ENCODE measurements at places on chromosomes 4 and X.

DNA sequence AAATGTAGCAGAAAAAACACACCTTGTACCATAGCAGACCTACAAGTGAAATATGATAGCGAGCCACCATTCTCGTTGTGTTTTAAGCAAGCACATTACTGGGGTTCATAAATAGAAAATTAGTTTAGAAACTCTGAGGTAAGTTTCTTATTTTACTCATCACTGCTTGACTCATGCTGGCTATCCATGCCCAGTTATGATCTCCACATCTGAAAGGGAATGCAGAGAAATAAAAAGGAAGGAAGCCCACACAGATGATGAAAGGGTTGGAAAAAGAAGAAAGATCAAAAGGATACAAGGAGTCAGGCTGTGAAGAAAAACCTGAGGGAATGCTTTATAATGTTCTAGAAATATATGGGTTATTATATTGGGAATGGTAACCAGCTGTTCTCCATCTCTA, 54.5 kb downstream of the CAMK2D start:
- DNase-seq: no peak

DNA sequence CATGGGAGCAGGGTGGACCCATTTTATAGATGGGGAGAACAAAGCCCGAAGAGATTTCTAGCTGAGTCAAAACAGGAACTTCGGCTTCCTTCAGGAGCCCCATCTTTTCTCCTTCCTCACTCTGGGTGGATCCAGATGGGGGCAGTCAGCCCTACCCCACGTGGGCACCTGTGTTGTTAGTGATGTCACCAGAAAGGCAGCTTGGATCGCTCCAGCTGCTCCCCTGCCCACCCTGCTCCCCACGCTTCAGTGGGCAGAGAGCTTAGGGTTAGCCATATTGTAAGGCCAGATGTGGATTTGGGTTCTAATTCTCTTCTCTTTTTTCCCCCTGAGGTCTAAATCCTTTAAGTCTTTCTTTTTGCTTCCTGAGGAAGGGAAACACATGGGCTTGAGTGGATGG, 132.3 kb upstream of the PJA1 start:
- DNase-seq: no peak

DNA sequence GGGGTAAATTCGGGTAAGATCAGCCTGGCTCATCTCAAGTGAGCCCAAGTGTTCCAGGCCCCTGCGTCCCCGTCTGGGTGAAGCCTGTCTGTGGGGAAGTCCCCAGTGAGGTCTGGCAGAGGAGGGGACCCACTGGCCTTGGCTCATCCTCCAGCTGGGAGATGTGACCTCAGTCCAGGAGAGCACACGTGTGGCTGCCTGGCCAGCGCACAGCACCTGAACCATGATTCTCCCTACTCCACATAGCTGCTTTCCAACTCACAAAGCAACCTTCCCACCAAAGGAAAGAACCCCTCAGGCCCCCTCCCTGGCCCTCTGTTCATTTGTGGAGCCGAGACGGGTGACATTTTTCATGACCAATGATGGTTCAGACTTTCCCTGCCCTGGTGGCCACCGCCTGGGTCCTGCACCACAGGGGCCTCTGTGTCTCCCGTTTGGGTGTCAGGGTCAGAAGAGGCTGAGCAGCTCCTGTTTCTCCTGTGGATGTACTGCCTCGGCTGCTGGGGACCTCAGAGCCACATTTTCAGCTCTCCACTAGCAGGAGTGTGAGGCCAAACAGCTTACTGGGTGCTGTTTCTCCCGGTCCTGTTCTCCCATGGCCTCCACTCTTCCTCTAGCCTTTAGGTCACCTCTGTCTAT, 111.4 kb downstream of the CPZ start:
- no peak for DNase-seq

GRCh38 chr4:139899346-139899745, 233.7 kb downstream of the MGST2 start:
- DNase-seq: no peak

GRCh38 chr4:84924434-84924833, 42.1 kb downstream of the WDFY3 start:
- no peak for DNase-seq

DNA sequence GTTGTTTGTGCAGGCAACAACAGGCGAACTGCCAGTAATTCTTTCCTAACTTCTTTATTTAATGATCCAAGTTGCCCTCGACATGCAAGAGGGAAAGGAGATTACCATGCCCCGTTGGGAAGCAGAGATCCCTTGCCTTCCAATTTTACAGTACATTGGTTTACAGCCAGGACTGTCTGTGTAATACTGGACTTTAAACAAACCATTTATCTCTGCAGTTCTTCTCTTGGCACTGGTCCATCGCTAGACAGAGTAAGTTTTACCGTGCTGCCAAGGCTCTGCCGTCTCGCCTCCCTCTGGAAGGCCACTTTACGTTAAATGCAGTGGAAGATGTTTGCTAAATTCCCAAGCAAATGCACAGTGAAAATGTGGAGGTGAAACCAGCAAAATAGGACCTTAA, 660.3 kb upstream of the PRKX start:
- no peak for DNase-seq

- no peak for DNase-seq
These were observed 56.5 kb upstream of the PGM2 start for GRCh38 chr4:37770016-37770415.

DNA sequence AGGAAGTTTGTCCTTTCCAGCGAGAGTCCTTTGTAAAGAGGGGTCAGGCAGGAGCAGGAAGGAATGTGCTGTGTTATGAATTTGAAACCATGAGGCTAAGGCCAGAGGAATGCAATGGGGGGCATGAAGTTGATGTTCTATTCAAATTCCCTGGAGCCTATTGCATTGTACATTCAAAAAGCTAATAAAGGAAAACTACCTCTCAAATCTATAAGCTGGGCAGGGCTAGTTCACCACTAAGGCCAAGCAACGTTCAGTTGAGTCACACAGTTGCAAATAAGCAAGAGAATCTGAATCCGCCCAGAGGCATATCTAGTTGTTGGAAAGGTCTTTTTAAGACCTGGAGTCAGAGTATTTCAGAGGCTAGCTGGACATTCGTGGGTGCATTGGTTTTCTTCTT, 148.3 kb downstream of the DCTD start:
- DNase-seq: no peak

DNA sequence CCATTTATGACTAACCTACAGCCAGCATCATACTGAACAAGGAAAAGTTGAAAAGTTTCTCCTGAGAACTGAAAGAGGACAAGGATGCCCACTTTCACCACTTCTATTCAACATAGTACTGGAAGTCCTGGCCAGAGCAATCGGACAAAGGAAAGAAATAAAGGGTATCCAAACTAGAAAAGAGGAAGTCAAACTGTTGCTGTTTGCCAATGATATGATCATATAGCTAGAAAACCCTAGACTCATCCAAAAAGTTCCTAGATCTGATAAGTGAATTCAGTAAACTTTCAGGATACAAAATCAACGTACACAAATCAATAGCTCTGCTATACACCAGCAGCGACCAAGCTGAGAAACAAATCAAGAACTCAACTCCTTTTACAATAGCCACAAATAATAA, 64.5 kb downstream of the CENPC start:
- DNase-seq: no peak

- DNase-seq: no peak
These were observed 254.4 kb downstream of the NPFFR2 start for GRCh38 chr4:72286185-72286584.

DNA sequence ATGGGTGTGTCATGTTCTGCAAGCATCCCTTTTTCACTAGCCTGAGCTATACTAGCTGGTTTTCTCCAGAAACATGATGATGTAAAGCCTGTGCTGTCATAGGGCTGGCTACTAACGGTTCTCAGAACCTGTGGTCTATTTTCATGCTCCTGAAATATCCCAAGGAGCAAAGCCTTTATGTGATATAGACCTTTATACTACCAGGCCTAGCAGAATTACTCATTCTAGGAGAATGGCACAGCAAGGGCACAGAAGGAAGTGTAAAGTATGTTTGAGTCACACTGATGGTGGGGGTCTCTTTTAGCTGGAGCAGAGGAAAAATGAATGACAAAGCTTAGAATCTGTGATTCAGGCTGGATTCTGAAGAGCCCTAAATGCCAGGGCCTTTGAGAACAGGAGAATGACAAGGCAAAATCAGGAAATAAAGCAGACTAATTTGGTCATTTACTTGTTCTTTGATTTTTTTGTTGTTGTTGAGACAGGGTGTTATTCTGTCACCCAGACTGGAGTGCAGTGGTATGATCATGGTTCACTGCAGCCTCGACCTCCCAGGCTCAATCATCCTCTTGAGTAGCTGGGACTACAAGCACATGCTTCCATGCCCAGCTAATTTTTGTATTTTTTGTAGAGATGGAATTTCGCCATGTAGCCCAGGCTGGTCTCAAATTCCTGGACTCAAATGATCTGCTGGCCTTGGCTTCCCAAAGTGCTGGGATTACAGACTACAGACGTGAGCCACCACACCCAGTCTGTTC, 11.8 kb downstream of the TCEAL1 start:
- no peak for DNase-seq

- DNase-seq: no peak
These were observed 2.0 kb upstream of the FBXW7 start for GRCh38 chr4:152537881-152538280.

- DNase-seq: no peak
These were observed 6.5 kb upstream of the JAKMIP1 start for GRCh38 chr4:6206771-6207290.

DNA sequence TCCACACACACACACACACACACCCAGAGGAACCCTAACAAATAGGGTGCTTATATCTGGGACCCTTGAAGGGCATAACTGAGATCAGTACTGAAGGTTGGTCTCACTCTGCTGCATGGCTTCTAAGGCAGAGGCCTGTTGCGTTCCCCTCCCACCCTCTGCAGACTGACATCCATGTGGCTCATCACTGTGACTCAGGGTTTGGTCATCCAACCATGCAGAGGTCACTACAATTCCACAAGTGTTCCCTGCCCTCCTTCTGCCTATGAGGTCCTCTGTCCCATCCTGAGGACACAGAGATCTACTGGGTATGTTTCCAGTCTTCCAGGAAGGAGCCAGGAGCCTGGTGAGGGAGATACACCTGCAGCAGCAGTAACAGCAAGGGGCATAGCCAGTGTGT, 55.8 kb downstream of the XAGE2 start:
- no peak for DNase-seq

DNA sequence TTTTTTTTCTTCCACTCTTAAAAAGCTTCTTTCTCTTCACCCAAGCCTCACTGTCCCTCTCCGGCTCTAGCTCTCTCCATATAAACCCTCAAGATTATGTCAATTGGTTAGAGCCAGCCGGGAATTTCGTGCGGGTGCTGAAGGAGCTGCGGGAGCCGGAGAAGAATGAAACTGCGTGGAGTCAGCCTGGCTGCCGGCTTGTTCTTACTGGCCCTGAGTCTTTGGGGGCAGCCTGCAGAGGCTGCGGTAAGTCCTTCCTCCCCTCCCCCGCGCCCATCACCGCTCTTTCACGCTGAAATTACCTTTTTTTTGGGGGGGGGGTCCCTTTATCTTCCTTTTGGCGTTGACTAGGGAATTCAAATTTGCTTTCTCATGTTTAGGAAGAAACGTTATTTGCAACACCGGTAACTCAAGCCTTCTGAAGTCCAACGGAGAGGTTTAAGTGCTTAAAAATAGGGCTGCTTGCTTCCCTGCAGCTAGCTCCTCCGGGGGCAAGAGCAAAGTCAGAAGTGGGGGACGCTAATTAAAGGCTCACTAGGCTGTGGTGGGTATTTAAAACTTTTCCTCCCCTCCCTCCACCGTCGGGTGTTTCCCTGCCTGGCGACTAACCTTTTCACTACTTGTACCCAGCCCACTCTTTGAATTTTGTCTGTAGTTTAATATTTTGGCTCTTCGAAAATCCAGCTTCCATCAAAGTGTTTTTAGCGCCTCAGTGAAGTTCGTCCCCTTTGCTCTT, 491 bp downstream of the COL4A5 start:
- DNase-seq: no peak

- DNase-seq: no peak
These were observed 151.3 kb downstream of the RTL9 start for GRCh38 chrX:110509755-110510532.

DNA sequence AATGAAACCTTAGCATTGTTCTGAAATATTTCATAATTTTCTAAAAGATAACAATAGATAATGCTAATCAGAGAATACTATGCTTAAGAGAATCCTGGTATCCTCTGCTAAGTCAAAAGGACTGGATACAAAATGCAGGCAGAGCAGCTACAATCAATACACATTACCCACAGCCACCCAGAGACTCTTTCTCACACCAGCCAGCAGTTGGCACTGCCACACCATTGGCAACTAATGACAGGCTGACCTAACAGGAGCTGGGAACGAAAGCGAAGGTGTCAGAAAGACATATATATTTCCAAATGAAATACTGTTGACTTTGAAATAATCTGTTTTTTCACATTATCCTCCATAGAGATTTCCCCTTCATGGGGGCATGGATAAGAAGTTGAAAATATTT, 122.6 kb upstream of the PLAC1 start:
- DNase-seq: no peak

GRCh38 chrX:120321520-120322281, 10.4 kb upstream of the TMEM255A start:
- DNase-seq: no peak

- no peak for DNase-seq
These were observed 9.0 kb upstream of the NSG1 start for GRCh38 chr4:4377732-4378460.

DNA sequence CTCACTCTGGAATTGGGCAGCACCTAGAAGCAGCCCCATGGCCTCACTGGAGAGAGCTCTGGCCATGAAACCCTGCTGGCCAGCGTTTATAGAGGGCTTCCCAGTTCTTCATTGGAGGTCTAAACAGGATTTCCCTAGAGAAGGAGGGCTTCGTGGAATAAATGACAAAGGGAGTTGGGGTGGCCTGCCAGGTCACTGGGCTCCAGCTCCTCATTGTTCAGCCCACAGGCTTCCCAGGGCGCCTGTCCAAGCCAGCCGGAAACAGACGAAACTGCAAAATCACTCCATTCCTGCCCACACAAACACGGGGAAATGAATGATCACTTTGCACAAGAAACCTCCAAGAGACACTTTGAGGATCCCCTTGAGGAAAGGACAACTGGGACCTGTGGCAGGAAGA, 189.7 kb downstream of the TSPAN5 start:
- DNase-seq: no peak

DNA sequence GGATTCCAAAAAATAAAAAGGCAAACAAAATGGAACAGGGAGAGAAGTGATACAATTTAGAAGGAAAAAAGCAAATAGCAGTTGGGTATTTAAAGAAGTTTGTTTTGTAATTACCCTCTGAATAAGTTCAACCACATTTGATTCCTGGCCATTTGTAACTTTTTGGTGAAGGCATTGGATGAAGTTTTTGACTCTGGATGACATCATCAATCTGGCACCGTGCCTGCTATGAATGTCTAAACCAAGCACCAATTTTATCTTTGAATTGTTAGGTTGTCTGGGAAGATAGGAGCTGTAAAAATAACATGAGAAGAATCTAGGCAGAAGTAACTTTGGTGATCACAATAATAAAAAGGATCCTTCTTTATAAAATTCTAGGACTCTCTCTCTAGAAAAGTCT, 29.5 kb downstream of the TMPRSS11A start:
- DNase-seq: no peak

GRCh38 chr4:152039691-152040090, 278.9 kb upstream of the GATB start:
- no peak for DNase-seq

All from GF-D8 (cell line).